Renal cortical epithelial cell (primary cell): ENCODE measurements at places on chromosomes 16 and 17. TPM values are rescaled to one million over a fixed set of nuclear protein-coding genes. Genes with fewer than 3 reads are reported as not detected.

The MFSD11 gene
- total RNA-seq = 21.1 and 23.1 TPM in 2 replicates

The SLC5A10 gene
- 0.50 and 0.87 TPM in 2 replicates for total RNA-seq

The TMEM220 gene
- 1.6 and 1.9 TPM in 2 replicates for total RNA-seq

The MYL11 gene
- not detected in 2 replicates for total RNA-seq

The PYDC1 gene
- total RNA-seq = not detected in 2 replicates

The VASN gene
- total RNA-seq = 10.6 and 47.0 TPM in 2 replicates

The TNP2 gene
- not detected in 2 replicates for total RNA-seq

The MARVELD3 gene
- total RNA-seq = 0.89 and 4.5 TPM in 2 replicates

The PITPNM3 gene
- 2.3 and 3.1 TPM in 2 replicates for total RNA-seq

The EFNB3 gene
- total RNA-seq = 0.69 and 2.9 TPM in 2 replicates
